ENCODE measurements at places on chromosomes 2 and 18.

DNA sequence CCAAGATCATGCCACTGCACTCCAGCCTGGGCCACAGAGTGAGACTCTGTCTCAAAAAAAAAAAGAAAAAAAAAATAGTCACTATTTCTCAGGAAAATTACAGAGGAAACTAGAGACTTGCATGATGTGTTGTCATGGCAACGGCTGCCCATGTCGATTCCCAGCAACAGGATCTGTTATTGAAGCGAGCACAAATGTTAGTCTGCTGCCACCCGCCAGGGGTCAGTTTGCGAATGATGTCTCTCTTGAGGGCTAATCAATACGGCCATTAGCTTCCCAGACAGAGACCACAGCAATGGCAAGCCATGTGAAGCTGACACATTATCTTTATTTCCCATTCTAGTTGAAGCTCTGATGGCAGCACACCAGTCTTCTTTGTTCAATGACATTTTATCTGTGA lies 32.4 kb upstream of the ACYP2 start:
- no peak for DNase-seq

- DNase-seq = no peak
Observed at GRCh38 chr2:205352094-205352493, 330.2 kb upstream of the NRP2 start.

- peak; percentile 80 for DNase-seq
Observed at GRCh38 chr2:64273524-64274398, 129.5 kb upstream of the PELI1 start.

DNA sequence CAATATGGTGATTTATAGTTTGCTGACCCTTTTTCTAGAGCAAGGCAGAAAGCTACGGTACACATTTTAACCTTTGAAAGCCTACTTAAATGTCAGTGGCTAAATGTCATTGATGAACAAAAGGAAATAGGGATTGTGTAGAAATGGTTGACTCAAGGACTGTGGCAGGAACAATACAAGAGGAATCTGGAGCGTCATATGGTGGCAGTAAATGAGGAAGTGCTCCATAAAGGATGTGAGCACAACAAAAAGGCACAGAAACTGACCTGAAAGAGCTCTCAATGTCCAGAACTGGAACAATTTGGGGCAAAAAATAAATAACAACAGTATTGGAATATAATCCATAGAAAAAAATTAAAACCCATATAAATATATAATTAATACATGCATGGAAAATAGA lies 443.9 kb upstream of the VRK2 start:
- peak; percentile 68 for DNase-seq

DNA sequence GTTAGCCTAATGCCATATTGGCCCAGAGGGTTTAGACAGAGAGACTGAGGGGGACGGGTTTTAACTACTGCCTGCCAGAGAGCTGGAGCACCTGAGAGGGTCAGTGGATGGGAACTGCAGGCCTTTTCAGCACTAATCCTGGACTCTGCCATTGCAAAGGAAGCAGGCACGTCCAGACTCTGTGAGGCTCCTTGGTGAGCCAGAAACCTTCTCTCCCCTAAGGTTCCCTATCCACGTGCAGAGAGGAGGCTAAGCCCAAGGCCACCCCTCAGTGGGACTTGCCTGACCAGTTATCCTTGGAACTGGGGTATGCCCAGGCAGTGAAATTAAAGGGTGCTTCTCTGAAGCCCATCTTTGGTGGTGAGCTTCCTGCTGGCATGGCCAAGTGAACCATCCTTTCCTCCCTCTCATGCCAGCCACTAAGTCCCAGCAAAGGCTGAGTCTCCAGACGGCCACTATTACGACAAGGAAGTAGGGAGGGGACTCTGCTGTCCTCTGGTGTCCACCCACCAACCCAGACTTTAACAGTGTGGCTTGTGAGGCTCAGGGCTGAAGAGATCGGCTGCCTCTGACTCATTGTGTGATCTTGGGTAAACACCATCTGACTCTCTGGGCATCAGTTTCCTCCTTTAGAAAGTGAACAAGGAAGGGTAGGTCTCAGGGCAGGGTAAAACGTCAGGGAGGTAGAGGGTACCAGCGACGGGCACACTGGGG lies 3.9 kb upstream of the MLPH start:
- DNase-seq = peak; percentile 88

DNA sequence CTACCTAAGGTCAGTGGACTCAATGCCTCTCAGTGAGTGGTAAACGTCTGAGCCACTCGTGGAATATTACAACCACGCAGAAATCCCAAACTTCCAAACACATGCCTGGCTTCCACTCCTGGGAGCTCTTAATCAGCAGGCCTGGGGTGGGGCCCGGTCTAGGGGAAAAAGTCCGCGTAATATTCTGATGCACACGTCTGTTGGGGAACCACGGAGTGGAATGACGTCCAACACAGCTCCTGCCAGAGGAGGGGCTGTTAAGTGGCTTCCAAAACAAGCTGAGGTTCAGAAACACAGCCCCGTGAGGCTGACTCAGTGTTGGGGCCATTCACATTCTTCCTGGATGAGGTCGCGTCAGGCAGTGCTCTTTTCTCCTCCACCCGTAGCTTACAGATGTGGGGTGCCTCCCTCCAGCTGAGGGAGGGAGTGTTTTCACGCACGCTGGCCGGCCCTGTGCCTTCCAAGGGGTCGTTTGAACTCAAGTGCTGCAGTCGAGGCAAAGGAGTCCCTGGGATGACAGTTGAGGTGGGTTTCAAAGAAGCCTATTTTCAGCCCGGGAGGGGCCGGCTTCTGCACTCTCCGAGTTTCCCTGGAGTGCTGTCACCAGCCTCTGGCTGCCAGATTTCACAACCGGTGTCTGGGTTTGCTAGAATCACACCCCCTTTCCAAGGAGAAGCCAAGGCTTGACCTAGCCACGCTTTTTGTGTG lies 73.1 kb downstream of the ACKR3 start:
- DNase-seq = no peak

GRCh38 chr2:24485197-24485596 lies 5.9 kb upstream of the NCOA1 start:
- no peak for DNase-seq

DNA sequence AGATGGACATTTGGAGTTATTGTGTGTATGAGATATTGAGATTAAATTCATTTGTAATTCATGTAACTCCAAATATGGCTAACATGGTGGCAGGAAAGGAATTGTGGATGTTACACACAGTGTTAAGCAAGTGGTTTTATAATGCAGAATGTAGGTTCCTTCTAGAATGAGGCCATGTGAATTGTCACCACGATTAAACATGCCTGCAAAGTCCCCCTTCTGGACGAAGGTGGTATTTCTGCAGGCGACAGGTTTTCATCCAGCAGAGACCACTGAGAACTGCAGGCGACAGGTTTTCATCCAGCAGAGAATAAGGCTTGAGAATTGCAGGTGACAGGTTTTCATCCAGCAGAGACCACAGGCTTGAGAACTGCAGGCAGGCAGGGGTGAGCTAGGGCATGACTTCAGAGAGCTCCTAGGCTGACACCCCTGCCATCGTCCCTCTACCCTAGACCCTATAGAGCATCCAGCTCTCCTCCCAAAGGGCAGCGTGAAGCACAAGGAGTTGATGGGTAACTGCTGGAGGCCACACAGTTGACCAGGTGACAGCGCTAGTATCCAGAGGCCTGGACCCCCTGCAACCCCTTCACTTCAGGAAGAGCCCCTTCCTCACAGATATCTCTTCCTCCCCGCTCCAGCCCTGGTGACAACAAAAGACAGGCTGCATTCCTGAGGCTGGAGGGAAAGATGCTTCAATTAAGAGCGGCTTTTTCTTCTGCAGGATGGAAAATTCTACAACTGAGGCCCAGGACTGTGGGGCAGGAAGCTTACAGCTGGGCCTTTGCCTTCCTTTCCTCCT lies 175.8 kb downstream of the LOXHD1 start:
- peak; percentile 18 for DNase-seq

DNA sequence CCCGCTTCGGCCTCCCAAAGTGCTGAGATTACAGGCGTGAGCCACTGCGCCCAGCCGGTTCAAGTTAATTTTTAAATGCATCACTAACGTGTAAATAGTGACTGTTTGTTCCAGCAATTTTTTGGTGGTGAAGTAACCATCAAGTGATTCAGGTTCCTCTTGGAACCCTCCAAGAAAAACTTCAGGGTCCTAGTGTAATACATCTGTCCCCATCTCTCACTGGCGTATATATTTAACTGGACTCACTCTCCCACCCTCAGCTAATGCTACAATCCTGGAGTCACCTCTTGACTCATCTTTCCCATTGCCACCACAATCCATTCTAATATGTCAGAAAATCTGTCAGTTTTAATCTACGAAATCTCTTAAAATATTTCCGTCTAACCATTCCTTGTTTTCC lies 10.3 kb downstream of the SULT1C4 start:
- no peak for DNase-seq
